Activated naive CD4-positive, alpha-beta T cell treated with anti-CD3 and anti-CD28 coated beads, Interleukin-2, amount 50 U/mL, for 72 hours (primary cell): ENCODE measurements at places on chromosomes 4 and X. TPM values are rescaled to one million over a fixed set of nuclear protein-coding genes. Genes with fewer than 3 reads are reported as not detected.

DNA sequence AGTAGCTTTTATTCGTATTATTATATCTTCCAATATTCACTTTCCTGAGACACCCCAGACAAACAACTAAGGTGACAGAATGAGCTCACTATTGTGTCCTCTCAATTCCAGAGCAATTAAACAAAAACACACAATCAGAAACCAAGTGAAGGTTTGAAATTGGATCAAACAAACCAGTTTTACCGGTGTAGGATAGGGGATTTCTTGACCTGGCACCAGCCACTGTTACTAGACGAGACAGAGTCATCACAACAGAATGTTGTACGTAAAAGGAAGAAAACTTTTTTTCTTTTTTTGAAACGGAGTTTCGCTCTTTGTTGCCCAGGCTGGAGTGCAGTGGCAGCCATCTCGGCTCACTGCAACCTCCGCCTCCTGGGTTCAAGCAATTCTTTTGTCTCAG, 43.7 kb downstream of the LDOC1 start:
- DNase-seq: no peak

Gene VGLL1
- not detected for total RNA-seq

GRCh38 chr4:117225471-117225870, 140.1 kb upstream of the TRAM1L1 start:
- no peak for DNase-seq

GRCh38 chrX:118218079-118218478, 101.5 kb upstream of the KLHL13 start:
- DNase-seq: no peak

Gene SLITRK4
- not detected for total RNA-seq

Gene UGT2A3
- not detected for total RNA-seq

Gene SPANXB1
- not detected for total RNA-seq

DNA sequence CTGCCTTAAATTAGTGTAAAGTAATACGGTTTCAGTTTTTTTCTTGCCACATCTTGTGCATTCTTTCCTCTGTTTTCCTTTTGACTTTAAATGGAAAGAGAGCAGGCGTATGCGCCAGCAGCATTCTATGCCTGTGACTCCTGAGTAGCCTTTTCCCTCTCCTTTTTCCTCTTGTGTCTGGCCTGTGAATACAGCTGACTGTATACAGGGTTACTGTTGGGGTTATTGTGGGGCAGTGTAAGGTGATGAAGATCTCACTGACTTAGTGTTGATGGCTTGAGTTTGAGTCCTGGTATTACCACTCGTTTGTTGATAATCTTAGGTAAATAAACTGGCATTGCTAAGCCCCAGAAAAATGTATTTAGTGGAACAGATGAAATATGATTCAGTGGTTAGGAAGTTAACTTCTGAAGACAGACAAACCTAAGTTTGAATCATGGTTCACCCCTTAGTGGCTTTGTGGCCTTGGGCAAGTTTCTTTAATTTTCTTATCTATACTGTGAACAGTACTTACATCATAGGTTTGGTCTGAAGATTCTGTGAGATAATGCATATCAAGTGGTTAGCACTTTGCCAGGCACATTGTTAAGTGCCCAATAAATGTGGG, 105.1 kb downstream of the FNIP2 start:
- DNase-seq: no peak

- no peak for DNase-seq
Observed at GRCh38 chr4:48343551-48343950, 2.2 kb downstream of the SLAIN2 start.

DNA sequence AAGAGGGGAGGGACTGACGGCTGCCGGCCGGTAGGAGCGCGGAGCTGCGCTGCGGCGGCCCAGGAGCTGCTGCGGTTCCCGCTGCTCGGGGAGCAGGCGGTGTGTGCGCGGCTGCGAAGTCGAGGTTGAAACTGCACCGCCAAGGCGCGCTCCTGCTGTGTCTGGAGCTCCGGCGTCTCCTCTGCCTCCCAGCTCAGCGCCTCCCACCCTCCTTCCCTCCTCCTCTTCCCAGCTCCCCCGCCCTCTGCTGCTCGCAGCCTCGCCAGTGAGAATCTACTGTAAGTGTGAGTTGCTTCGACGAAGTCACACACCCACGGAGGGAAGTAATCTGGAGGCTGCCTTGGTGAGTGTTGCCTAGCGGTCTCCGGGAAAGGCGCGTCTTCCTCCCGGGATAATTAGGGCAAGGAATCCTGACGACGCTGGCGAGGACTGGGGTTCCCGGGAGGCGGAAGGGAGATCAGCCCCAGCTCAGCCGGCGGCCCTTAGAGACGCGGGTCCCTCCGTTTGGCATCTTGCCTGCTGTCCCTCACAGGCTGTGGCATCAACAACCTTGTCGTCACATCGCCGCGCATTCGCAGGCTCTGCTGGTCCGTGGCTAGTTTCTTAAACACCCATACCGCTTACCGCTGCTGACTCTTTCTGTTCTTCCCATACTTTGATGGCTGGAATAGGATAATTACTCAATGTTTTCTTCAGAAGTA, at the start of gene EPHA5:
EPHA5 (minus strand) TSS at position 159 of the 701 bp plus-strand sequence. CDS start 747 bp downstream, outside the sequence.
- DNase-seq: no peak
